CD4-positive, alpha-beta T cell treated with Interleukin-2 at 100 ng/mL for 4 hours (primary cell): ENCODE measurements at places on chromosomes 12 and 14.

- DNase-seq: peak; percentile 11
Observed at GRCh38 chr12:92431146-92431545, 271.6 kb upstream of the PLEKHG7 start.

GRCh38 chr14:79543967-79544697 lies 667.2 kb downstream of the DIO2 start:
- DNase-seq: no peak

- DNase-seq: no peak
Observed at GRCh38 chr12:90174198-90174510, 465.5 kb upstream of the ATP2B1 start.

DNA sequence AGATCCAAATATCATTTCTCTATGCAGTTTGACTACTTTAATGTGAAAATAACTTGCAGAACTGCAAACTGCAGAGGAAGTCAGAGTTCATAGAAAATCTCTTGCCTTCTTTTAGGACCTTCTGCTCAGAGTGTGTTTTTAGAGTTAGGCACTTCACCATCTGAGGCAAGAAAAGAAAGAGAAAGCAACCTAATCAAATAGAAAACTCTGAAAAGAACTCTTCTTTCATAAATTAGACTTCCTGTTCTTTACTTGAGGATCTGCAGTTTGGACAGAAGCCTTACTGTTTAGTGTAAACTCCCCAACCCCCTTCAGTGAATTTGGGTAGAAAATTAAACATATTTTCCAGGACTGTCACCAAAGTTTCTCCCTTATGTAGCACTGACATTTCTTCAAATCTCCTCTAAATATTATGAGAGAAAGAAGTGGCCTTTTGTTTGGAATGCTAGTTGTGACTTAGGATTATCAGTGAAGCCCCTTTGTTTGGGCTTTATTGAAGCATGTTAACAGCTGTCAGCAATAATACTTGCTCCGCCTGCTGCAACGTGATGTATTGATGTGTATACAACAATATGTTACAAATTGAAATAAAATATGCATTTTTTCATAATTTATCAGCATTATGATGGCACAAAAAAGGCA lies 99.5 kb downstream of the PDZRN4 start:
- DNase-seq: no peak

GRCh38 chr12:69386921-69387320 lies 27.4 kb downstream of the YEATS4 start:
- DNase-seq: no peak

DNA sequence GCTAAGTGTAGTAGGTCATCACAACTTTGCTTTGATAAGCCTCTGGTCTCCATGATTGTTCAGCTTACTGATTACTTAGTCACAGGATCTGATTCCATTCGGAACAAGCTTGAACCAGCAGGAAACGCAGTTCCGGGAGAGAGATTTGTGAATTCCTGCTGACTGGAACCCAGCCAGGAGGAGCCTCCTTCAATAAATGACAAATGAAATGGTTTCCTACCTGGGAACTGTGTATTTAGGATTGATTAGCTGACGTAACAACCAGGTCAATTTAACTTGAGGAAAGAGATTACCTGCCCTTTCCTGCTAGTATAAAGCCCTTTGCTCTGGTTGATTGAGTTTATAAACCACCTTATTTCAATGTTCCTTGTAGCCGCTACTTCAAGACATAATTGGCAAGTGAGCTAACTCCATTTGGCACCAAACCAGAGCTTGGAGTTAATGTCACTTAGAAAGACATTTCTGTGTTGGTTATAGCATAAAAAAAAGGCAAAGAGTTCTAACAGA lies 35.1 kb upstream of the KCNH3 start:
- DNase-seq: no peak

DNA sequence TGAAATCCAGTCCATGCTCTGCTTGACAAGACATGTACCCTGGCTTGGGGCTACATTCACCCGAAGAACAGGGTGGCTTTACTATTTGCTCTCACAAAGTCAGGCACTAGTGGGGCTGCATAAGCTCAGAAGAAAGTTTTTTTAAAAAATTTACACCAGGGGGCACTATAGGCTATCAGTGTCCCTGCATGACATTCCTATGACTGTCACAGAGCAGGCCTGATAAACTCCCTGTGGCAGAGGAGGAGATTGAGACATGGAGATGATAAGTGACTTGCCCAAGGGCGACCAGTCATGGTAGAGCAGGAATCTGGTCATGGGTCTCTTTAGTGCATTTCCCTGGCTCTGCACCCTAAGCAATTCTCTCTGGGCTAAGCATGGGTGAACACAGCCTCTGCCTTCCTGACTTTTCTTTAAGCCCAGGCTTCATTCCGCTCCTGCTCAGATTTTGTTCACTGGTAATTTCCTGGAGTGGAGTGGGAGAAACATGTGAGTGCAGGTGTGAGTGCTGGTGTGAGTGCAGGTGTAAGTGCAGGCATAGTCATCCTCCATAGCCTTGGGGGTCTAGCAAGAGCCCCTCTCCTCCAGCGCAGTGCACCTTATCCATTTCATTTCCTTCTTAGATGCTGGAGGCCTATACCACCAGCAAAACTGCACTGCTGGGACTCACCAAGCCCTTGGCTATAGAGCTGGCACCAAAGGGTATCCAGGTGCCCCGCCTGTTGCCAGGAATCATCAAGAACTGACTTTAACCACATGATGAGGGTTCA lies 91.6 kb downstream of the DHRS2 start:
- no peak for DNase-seq

DNA sequence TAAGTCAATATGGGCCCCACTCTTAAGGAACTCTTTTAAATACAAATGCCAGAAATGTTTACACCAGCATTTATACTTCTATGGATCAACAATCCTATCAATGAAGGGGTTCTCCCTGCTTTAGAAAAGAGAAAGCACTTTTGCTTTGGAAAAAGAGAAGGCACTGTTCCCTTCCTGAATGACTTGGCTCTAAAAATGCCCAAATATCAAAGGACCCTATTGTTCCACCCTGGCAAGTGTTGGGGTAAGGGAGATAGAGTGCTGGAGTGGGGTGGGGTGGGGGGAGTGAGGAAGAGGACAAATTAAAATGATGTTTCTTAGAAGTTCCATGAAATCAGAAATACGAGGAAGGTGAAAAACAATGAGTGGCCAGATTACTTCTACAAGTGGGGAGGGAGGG lies 131.6 kb upstream of the GRIN2B start:
- no peak for DNase-seq

- no peak for DNase-seq
Observed at GRCh38 chr12:1502831-1503230, 91.5 kb downstream of the FBXL14 start.

DNA sequence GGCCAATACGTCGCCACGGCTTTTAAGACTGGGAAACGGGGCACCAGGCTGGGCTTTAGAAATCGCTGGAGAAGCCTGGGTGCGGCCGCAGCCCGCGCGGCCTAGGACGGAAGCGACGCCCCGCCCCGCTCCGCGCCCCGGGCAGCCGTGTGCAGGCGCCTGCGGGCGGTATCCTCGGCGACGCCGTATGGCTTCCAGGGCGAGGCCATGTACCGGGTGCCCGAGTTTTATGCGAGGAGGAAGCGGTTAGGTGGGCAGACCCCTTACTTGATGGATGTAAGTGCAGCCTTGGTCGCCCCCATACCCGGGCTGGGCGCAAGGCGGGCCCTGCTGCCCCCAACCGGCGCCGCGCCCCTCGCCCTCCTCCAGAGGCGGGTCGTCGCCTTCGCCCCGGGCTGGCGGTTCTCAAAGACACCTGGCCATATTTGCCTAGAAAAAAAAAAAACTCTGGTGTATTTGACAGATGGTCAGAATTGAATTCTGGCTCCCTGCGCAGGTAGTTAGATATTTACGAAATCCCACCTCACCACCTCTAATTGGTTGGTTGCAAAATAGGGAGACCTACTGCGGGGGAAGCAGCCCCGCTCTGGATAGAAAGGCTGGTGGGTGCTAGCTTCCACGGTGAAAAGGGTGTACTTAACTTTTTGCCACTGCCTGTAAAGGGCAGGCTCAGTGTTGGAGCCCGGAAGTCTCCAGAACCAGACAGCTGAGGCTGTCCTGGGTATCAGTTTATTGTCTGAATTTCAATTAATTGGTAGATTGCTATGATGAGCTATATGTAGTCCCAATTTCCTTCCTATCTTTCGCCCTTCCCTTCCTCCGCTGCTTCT lies at the start of gene PPP1R36:
Gene PPP1R36, plus strand, starts transcription at position 171 of the 830 bp plus-strand sequence. Its CDS starts 37 bp downstream, at position 208.
- DNase-seq: peak; percentile 38

- DNase-seq: no peak
Observed at GRCh38 chr14:25607192-25607591, 557.2 kb upstream of the STXBP6 start.

- DNase-seq: no peak
Observed at GRCh38 chr14:85542623-85543022, 12.7 kb downstream of the FLRT2 start.

DNA sequence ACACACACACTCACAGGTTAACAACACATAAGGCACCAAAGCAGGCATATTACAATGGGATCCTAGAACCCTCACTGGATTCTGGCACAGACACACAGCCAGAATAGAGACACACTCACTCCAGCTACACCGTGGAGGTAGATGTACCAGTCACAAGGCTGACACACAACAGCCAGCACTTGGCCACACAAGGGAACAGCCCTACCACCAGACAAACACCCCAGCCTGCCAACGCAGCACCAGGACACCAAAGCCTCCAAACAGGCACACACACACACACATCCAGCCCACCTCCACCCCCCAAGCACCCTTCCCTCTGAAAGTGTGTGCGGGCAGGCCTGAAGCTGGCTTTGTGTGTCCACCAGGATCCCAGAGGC lies 10.9 kb upstream of the ITGB7 start:
- DNase-seq: no peak

DNA sequence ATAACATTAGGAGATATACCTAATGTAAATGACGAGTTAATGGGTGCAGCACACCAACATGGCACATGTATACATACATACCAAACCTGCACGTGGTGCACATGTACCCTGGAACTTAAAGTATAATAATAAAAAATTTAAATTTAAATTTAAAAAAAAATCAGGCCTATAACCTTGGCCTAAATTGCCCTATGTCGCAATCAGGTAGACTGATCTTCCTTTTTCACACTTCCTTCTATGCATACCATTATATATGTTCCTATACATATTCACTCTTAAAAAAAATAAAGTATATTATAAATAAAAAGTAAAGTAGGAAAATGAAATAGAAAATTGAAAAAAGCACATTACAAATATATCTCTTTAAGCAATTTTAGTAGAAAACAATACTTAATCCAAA lies 117.7 kb upstream of the GARIN2 start:
- no peak for DNase-seq

DNA sequence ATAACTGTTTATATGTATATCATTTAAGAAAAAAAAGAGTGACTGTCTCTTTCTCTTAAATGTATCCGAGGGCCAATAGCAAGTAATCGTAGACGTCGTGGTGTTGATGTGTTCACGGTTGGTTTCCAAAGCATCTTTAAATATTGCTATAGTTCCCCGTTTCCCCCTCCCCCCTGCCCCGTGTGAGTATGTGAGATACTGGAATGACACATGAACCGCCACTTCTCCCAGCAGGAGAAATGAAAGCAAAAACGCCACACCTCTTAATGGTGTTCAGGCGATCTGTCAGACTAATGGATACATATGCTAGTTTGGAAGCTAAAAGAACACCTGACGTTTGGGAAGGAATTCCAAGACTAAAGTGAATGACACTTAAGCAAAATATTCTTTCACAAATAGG lies 258.3 kb downstream of the FOXN3 start:
- DNase-seq: no peak

- no peak for DNase-seq
Observed at GRCh38 chr12:118846416-118846815, 134.9 kb upstream of the SRRM4 start.

- peak; percentile 93 for DNase-seq
Observed at GRCh38 chr14:104768437-104769323, 15.7 kb downstream of the SIVA1 start.

- no peak for DNase-seq
Observed at GRCh38 chr12:112524269-112524668, 105.5 kb downstream of the PTPN11 start.

GRCh38 chr12:65019696-65020234 lies 101.3 kb downstream of the WIF1 start:
- no peak for DNase-seq

- DNase-seq: no peak
Observed at GRCh38 chr14:37027188-37027824, 145.1 kb downstream of the SLC25A21 start.

DNA sequence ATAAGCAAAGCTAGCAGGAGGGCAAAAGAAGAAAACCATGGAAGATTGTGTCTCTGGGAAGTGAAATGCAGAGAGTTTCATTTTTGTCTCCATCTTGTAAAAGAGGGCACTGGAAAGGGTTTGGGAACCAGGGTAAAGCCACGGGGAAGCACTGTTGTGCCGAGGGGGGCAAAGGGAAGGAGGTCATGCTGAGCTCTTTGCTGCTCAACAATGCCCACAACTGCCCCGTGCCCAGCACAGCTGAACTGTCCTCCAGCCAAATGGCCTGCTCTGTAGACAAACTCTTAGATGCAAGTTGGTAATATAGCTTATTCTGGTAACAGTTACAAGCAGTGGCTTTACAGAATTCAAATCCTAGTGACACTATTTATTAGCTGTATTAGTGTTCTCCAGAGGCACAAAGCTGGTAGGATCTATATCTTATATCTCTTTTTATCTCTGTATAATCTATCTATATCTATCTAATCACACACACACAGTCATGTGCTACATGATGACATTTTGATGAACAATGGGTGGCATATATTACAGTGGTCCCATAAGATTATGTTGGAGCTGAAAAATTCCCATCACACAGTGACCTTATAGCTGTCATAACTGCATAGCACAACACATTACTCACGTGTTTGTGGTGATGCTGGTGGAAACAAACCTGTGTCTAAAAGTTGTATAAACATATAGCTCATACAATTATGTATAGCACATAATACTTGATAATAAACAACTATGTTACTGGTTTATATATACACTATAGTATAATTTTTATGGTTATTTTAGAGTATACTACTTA lies 203.4 kb upstream of the DDHD1 start:
- DNase-seq: no peak

DNA sequence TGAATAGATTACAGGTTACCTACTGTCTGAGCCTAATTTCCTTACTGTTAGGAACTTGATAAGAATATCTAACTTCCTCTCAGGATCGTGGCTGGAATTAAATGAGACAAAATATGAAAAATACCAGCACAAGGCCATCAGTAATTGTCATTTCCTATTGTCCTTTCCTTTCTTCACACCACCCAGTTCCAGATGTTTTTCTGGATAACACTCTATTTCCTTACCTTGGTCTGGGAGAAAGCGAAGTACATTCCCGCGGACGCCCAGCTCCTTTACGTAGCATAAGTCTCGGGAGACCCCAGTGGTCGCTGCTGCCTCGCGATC lies 376 bp downstream of the GDF3 start:
- no peak for DNase-seq

DNA sequence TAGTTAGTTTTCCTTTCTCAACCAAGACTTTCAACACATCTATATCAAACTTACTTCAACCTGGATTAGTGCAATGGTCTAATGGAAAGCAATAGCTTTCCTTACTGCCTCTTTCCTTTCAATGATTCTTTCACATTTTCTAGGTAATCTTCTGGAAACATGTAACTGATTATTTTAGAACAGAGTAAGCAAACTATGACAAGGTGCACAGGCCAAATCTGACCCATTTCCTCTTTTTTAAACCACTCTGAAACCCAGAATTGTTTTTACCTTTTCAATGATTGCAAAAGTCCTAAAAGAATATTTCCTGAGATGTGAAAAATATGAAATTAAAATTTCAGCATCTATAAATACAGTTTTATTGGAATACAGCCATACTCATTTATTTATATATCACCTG lies 81.6 kb upstream of the TMTC2 start:
- DNase-seq: no peak

- DNase-seq: no peak
Observed at GRCh38 chr12:19390051-19390598, 49.2 kb upstream of the AEBP2 start.
